Effector CD4-positive, alpha-beta T cell (primary cell): ENCODE measurements at places on chromosomes 7 and 10.

DNA sequence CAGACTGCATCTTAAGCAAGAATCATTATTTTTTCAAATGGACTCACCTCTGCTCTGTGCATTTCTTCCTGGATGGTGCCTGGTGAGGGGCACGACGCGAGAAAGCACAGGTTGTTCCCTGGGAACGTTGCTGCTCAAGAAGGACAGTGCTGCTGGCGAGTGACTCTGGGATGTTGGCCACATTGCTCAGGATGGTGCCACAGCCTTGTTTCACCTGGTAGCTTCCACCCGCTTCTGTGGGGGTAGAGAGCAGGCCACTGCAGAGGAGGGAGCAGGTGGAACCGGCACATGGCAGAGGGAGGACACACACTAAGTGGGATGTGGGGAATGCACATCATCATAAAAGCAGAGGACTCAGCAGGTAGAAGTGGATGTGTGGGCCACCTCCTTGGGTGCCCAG is 444.7 kb downstream of the TCERG1L start:
- DNase-seq = no peak

DNA sequence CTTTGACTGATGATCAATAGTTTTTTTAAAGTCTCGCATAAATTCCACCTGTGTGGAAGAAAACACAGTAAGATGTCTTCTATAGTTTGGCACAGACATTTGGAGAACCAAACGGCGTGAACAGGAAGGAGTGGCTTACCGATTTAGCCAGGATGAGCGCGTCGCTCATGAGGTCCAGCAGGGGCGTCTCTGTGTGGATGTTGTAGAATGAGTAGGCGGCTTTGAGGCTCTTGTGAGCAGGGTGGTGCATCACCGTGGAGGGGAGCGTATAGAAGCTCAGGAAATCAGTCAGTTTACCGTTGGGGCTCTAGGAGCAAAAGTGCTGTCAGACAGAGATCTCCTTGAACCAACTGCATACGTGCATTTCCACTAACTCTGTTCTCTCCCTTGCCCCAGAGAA is 15.5 kb downstream of the RPP38 start:
- DNase-seq = no peak

DNA sequence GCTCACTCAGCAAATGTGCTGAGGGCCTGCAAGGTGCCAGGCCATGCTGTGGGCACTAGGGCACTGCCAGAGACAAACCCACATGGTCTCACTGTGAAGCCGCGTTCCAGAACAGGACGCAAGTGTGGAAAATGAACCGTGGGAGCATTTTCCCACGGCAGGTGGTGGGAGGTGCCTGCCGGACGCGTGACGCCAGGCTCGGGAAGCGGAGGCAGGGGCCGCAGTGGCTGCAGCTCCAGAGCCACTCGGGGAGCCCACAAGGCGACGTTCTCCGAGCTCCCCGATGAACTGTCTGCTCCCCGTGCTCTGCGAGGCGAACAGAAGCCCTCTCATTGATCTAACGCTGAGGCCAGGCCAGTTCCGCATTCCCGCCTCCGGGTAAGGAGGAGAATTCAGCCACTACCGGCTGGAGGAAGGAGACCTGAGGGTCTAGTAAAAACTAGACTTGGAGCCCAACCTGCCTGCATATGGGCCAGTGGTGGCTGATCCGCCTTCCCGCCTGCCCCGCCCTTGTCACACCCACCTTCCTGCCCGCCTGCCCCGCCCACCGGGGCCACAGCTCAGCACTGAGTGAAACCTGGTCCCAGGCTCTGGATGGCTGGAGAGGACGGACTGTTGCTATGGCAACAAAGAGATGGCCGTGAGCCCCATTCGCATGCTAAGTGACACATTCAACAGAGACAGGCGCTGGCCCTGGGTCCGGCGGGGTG is 13.1 kb downstream of the ADGRA1 start:
- DNase-seq = no peak

DNA sequence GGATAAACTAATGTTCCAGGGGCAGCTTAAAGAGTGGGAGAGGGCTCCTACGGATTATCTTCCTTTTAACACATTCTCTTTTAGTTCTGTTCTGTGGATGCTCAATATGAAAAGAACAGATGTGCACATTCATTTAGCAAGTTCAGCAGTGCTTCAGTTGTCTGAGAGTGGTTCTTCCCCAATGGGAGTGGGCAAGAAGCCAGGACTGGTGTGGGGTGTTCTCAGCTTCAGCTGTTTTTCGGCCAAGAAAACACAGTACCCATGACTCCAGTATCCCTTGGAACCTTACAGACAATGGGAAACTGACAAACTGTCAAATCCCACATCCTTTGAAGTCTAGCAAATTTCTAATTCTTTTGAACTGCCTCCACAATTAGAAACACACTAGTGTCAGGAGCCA is 71.5 kb upstream of the LRRC17 start:
- no peak for DNase-seq

GRCh38 chr7:26618898-26619297 is 245.5 kb downstream of the SKAP2 start:
- DNase-seq = no peak

DNA sequence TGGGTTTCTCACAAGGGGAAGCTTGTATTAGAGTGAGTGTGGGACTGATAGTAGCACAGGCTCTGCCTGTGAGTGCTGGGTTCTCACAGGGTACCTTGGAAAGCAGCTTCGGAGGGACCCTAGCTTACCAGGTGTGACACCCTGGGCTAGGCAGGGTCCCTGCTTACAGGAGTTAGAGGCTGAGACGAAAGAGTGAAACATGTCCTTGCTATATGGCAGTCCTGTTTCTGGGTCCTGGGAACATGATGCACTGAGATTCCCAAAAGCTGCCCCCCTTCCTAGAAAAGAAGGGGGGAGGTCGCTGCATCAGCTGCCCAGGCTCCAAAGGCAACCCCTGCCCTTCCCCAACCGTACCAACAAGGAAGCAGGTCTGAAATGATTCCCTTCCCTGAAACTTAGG is 6.3 kb upstream of the ARHGAP22 start:
- DNase-seq = no peak

GRCh38 chr10:127734753-127735152 is 2.2 kb upstream of the FOXI2 start:
- DNase-seq = no peak

DNA sequence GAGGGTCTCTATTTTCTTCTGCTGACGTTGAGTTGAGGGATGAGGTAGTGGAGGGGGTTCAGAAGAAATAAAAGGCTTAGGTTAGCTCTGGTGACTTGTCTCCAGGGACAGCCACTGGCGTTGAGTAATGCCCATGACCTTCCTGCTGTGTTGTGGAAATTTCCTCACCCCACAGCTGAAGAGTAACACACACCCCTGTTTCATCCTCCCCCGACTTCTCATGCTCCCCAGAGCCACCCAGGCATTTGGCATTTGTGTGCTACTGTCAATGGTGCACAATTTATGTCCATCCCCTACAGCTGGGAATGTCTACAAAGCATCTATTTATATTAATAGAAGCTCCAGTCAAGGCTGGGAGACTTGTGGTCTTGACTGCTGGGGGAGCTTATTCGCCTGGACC is 4.7 kb upstream of the TMEM72 start:
- DNase-seq = no peak

GRCh38 chr7:106870983-106871410 is 5.9 kb downstream of the PIK3CG start:
- DNase-seq = no peak

GRCh38 chr7:596071-596818 is 76.6 kb upstream of the PDGFA start:
- no peak for DNase-seq
